NCI-H345 (cell line): ENCODE measurements at places on chromosomes 1 and 21.
A peak's percentile ranks its signal among the peaks of the same experiment; 100 is the strongest.

DNA sequence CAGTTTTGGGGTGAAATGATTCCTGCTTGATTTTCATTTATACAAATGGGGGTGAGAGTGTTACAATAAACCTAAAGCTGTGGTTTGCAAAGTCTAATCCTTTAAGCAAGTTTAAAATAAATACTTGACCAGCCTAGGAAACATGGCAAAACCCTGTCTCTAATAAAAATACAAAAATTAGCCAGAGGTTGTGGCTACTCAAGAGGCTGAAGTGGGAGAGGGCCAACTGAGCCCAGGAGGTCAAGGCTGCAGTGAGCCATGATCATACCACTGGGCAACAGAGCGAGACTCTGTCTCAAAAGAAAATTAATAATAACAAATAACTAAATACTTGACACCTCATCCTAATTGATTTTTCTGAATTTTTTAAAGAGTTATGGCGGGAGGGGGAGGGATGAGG is 110.8 kb downstream of the EIF4G3 start:
- DNase-seq: no peak

- no peak for DNase-seq
Measured at GRCh38 chr21:14675774-14676530, 129.8 kb upstream of the SAMSN1 start.

GRCh38 chr1:115753830-115754229 is 14.7 kb downstream of the CASQ2 start:
- no peak for DNase-seq

DNA sequence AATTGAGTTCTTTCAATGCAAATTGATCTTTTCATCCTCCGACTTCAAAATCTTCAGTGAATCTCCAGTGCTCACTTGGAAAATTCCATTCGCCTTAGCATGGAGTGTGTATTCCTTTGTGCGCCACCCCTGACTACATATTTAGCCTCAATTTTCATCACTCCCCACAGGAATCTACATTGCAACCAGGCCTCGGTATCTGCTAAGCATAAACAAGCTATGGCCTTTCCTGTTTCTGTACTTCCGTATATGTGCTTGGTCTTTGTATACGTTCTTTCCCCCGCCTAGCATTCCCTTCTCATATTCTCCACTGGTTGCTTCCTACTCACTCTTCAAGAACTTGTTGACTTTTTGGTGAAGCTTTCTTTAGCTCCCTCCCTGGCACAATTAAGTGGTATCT is 470.8 kb downstream of the LMO4 start:
- no peak for DNase-seq

DNA sequence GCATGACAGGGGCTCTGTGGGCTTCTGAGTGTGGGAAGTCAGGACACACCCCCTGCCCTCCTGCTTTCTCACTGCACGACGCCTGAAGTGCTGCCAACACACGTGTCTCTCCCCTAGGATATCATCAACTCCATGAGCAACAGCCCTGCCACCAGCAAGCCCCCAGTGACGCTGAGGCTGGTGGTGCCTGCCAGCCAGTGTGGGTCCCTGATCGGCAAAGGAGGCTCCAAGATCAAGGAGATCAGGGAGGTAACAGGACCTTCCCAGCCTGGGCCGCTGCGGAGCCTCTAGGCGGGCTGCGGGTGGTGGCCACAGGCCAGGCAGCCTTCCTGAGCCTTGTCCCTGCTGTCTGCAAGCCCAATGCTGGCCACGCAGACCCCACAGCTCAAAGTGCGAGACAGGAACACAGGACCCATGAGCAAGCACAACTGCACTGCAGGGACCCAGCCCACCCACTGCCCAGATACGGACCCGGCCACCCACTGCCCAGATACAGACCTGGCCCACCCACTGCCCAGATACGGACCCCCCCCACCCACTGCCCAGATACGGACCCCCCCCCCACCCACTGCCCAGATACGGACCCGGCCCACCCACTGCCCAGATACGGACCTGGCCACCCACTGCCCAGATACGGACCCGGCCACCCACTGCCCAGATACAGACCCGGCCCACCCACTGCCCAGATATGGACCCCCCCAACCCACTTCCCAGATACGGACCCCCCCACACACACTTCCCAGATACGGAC is 72.2 kb upstream of the COL6A1 start:
- DNase-seq: no peak

DNA sequence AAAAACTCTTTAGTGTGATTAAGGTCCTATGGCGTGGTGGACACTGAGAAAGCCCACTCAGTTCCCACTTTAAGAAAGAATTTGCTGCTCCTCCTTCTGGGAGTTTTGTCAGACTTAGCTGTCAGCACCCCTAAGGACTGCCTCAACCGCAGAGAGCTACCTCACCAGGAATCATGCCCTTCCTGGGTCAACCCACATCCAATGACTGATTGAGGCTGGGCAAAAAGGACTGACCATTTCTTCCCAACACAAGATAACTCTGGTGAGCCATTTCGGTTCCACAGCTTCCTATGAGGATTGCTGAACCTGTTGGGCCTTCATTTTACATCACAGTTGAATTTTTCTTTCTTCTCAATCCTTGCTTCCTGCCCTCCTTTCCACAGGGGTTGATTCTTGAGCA is 197.9 kb downstream of the NCAM2 start:
- DNase-seq: no peak

- no peak for DNase-seq
Measured at GRCh38 chr1:235266325-235266724, 61.7 kb downstream of the ARID4B start.

GRCh38 chr1:29271724-29272123 is 35.4 kb downstream of the PTPRU start:
- DNase-seq: no peak

DNA sequence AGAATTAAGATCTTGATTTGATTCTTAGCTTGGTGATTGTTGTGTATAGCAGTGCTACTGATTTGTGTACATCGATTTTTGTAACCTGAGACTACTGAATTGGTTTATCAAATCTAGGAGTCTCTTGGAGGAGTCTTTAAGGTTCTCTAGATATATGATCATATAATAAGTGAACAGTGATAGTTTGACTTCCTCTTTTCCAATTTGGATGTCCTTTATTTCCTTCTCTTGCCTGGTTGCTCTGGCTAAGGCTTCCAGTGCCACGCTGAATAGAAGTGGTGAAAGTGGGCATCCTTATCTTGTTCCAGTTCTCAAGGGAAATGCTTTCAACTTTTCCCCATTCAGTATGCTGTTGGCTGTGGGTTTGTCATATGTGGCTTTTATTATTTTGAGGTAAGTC is 61.5 kb upstream of the LYST start:
- no peak for DNase-seq

DNA sequence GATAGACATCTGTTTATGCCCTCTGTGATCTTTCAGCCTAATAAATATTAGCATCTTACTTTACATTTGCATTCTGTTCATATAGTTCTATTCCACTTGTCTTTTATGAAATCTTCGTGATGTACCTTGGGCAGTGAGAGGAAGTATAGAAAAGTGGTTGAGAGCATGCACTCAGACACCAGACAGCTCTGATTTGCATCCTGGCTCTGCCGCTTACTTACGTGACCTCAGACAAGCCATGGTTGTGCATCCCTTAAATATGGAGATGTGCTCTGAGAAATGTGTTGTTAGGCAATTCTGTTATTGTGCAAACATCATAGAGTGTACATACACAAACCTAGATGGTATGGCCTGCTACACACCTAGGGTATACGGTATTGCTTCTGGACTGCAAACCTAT is 22.9 kb downstream of the OVGP1 start:
- no peak for DNase-seq

DNA sequence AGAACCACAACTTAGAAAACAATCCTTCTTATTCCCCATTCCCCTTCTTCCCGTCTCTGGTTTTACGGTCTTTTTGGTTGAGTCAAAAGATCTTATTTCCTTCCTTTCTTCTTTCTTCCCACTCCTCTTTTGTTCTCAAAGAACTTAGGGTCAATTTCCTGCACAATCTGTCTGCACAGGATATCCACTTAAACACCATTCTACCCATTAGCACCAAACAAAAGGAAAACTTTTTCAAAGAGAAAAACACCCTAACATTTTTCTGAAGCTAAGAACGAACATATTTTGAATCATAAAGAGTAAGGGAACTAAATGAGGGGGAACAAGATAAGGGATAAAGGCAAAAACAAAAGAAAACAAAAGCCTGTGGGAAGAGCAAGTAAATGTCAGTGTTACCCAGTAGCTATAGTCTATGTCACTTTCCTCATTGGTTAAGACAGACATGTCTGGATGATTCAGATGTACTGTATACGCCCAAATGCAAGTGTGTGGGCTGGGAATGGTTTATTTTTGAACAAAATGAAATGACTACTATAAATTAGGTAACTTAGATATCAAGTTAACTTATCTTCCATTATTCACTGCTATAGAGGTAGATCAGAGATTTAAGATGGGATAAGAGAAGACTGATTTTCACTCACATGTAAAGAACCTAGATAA is 59.9 kb downstream of the TOR3A start:
- DNase-seq: no peak

GRCh38 chr21:36236052-36236730 is 79.6 kb downstream of the DOP1B start:
- no peak for DNase-seq

DNA sequence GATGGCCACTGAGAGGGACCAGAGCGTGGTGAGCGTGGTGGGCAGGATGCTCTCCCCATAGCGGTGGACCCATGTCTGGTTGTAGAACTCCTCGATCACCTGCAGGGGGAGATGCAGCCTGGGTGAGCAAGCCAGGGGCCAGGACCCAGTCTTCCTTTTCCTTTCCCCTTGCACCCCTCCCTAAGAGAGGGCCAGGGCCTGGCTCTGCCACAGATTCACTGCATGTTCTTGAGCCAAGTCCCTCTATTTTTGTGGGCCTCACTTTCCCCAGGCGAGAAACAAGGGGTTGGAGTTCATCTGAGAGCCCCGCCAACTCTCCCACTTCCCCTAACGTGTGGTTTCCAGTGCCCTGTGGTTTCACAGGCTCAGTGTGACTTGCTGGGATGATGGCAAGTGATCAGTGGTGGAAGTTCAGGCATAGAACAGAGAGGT is 27.5 kb downstream of the SLC2A1 start:
- peak; percentile 22 for DNase-seq

GRCh38 chr1:109020693-109021257 is 21.1 kb downstream of the WDR47 start:
- no peak for DNase-seq

GRCh38 chr1:81114191-81114590 is 686.5 kb upstream of the ADGRL2 start:
- no peak for DNase-seq

DNA sequence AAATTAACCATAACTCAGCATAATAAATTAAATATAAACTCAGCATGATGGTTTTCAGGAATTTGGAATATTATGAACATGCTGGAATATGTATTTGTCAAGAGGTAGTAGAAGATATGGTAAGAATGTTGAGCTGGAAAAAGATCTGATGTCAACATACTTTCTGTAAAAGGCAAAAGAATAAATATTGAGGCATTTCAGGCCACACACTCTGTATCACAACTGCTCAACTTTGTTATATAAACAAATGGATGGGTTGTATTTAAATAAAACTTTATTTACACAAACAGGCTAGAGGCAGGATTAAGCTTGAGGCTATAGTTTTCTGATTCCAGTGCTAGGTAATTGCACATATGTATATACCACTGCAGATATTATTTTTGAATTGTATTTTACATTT is 1409.4 kb downstream of the MRPL39 start:
- no peak for DNase-seq

DNA sequence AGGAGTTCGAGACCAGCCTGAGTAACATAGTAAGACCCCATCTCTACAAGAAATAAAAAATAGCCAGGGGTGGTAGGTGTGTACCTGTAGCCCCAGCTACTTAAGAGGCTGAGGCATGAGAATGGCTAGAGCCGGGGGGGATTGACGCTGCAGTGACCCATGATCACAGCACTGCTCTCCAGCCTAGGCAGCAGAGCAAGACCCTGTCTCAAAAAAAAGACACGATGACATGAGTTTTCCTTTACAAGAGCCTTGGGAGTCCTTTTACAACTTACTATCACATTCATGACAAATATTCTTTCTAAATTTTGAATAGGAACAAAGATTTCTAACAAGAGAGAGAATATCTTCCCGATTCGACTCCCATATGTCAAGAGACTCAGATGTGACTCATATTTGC is 3.3 kb upstream of the BRWD1 start:
- DNase-seq: no peak

- DNase-seq: no peak
Measured at GRCh38 chr1:228554107-228554506, 66.9 kb downstream of the RNF187 start.

- DNase-seq: no peak
Measured at GRCh38 chr1:51736702-51737101, 119.8 kb downstream of the OSBPL9 start.

GRCh38 chr21:43812139-43812821 is 22.9 kb downstream of the RRP1 start:
- DNase-seq: peak; percentile 90

- DNase-seq: no peak
Measured at GRCh38 chr1:5769146-5769545, 223.1 kb downstream of the NPHP4 start.

DNA sequence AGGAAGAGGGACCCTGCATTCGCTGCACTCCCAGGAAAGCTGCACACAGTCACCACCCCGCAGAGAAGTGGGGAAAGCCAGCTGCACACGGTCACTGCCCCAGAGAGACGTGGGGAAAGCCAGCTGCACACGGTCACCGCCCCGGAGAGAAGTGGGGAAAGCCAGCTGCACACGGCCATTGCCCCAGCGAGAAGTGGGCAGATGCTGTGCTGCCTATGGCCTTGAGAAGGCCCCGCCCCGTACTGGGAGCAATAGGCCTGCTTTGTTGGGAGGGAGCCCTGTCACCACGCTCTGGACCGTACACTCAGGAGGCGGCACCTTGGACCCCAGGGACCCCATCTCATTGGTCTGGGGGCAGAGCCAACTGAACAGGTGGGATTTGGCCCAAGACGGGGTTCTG is 4.3 kb upstream of the GPR153 start:
- no peak for DNase-seq

- DNase-seq: no peak
Measured at GRCh38 chr1:91533361-91534024, 32.8 kb downstream of the CDC7 start.

GRCh38 chr1:34389974-34390373 is 213.3 kb downstream of the C1orf94 start:
- no peak for DNase-seq

- no peak for DNase-seq
Measured at GRCh38 chr21:44530221-44530902, 9.6 kb downstream of the KRTAP10-1 start.

DNA sequence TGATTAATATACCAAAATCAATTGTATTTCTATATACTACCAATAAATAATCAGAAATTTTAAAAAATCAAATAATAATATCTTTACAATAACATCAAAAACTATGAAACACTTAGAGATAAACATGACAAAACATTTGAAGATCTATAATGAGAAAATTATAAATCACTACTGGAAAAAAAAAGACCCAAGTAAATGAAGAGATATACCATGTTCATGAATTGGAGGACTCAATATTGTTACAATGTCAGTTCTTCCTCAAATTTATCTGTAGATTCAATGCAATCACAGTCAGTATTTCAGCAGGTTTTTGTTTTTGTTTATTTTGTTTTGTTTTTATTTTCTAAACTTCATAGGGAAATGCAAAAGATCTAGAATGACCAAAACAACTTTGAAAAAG is 4.2 kb upstream of the ITPKB start:
- DNase-seq: no peak

- no peak for DNase-seq
Measured at GRCh38 chr1:172746091-172746949, 87.4 kb downstream of the FASLG start.
